ENCODE measurements at places on chromosomes 12 and 14. TPM values are rescaled to one million over a fixed set of nuclear protein-coding genes. Genes with fewer than 3 reads are reported as not detected.

Gene TTC9
- 8.6 TPM for total RNA-seq

Gene MSRB3
- 1.6 TPM for total RNA-seq

Gene PRH2
- not detected for total RNA-seq

- H3K36me3 ChIP-seq: peaks cover 11% of the 10 kb centered on the region
- no peak for DNase-seq
- H3K4me3 ChIP-seq: no peak overlapping the region
- peaks cover 3% of the 10 kb centered on the region for H3K4me1 ChIP-seq
Observed at GRCh38 chr14:75132382-75133086, 5.7 kb upstream of the NEK9 start.

DNA sequence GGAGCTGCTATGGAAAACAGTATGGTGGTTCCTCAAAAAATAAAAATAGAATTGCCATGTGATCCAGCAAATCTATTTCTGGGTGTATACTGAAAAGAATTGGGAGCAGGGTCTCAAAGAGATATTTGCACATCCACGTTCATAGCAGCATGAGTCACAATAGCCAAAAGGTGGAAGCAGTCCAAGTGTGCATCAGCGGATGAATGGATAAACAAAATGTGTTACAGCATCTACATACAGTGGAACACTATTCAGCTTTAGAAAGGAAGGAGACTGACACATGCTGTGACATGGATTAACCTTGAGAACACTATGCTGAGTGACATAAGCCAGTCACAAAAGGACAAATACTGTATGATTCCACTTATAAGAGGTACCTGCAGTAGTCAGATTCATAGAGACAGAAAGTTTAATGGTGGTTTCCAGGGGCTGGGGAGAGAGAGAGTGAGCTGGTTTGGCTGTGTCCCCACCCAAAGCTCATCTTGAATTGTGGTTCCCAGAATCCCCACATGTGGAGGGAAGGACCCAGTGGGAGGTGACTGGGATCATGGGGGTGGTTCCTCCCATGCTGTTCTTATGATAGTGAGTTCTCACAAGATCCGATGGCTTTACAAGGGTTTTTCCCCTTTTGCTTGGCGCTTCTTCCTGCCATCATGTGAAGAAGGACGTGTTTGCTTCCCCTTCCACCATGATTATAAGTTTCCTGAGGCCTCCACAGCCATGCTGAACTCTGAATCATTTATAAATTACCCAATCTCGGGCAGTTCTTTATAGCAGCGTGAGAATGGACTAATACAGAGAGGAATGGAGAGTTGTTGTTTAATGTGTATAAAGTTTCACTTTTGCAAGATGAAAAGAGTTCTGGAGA is 17.6 kb upstream of the TBC1D30 start:
- H3K27ac ChIP-seq: no peak overlapping the region
- H3K4me1 ChIP-seq: no peaks in the 10 kb centered on the region
- no peaks in the 10 kb centered on the region for H3K27me3 ChIP-seq
- no peaks in the 10 kb centered on the region for H3K36me3 ChIP-seq
- no peak for DNase-seq
- no peak overlapping the region for H3K4me3 ChIP-seq

DNA sequence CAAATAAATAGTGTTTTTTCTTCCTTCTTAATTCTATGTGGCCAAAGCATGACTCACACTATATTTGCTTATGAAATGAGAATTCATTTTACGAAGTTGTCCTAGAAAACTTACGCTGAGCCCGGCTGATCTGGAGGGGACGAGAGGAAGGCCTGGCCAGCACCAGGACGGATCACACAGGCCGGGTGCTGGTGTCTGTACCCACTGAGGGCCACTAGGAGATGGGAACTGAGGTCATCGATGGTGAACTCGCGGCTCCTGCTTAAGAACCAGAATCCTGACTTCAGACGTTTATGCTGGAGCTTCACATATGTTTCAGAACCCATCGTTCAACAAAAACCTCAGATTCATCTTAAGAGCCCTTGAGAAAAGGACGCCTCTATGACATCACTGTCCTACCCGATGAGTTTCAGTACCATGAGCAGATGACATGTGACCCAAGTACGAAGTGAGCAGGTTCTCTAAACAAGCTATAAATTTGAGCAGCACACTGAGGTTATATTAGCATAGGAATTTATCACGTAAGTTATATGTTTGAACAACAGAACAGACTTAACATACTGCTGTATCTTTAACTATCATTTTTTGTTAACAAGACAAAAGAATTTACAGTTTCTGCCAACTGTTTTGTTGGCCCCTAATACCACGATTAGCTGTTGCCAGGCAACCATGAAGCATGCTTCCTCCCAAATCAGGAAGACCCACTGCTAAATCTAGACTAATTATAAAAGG is 111.9 kb downstream of the FOXN3 start:
- H3K27me3 ChIP-seq: peaks cover 10% of the 10 kb centered on the region
- peak overlapping the region; percentile 89 for H3K27ac ChIP-seq
- H3K36me3 ChIP-seq: peaks cover 5% of the 10 kb centered on the region
- no peak for DNase-seq
- peaks cover 56% of the 10 kb centered on the region for H3K4me1 ChIP-seq
- H3K4me3 ChIP-seq: peak overlapping the region; percentile 26

GRCh38 chr14:101228949-101229541 is 325.5 kb upstream of the RTL1 start:
- no peaks in the 10 kb centered on the region for H3K4me1 ChIP-seq
- no peak for DNase-seq
- no peak overlapping the region for H3K27ac ChIP-seq
- H3K36me3 ChIP-seq: no peaks in the 10 kb centered on the region
- peaks cover 3% of the 10 kb centered on the region for H3K27me3 ChIP-seq

GRCh38 chr12:62763312-62763711 is 171.6 kb downstream of the PPM1H start:
- peaks cover 4% of the 10 kb centered on the region for H3K4me1 ChIP-seq
- no peak for DNase-seq
- H3K27me3 ChIP-seq: no peaks in the 10 kb centered on the region
- no peak overlapping the region for H3K4me3 ChIP-seq

GRCh38 chr12:66516133-66516532 is 162.7 kb downstream of the GRIP1 start:
- no peak overlapping the region for H3K27ac ChIP-seq
- H3K4me1 ChIP-seq: no peaks in the 10 kb centered on the region
- no peak for DNase-seq
- no peak overlapping the region for H3K4me3 ChIP-seq
- H3K36me3 ChIP-seq: peaks cover 3% of the 10 kb centered on the region

- no peak overlapping the region for H3K4me3 ChIP-seq
- DNase-seq: no peak
- H3K36me3 ChIP-seq: no peaks in the 10 kb centered on the region
- H3K27ac ChIP-seq: no peak overlapping the region
Observed at GRCh38 chr12:47414511-47414910, 291.3 kb downstream of the RPAP3 start.

DNA sequence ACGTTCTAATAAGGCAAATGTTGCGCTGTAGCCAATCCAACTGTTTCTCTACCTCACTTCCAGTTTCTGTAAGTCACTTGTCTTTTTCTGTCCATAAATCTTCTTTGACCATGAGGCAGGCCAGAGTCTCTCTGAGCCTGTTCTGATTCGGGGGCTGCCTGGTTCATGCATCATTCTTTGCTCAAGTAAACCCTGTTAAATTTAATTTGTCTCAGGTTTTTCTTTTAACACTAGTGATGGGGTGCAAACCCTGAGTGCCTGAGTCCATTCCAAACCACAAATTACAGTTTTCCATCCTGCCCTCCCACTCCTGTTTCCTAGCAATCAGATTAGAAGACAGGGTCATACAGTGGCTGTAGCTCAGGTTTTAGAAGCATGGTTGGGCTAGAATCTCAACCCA is 41.9 kb downstream of the VWF start:
- no peak overlapping the region for H3K27ac ChIP-seq
- no peak overlapping the region for H3K4me3 ChIP-seq
- peaks cover 4% of the 10 kb centered on the region for H3K27me3 ChIP-seq
- no peak for DNase-seq

DNA sequence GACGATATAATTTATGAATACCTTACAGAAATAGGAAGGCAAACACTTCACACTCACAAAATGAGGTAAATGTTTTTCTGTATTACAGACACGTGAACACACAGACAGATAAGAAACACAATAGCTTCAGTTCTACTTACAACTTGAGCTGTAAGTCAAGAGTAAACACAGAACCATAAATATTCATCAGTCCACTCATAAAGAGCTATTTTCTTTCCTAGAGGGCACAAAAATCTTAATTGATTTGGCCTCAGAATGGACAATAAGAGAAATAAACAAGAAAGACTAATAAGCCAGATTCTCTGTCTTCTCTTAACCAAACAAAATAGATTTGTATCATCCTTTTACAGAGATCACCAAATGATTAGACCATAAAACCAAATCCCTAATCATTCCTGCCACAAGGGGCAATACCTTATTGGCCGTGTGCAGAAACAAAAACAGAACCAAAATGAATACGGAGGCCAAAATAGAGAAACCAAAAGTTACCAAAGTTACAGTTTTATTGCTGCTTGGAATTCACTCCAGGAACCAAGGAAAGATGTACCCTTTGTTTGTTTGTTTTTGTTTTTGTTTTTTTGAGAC is 38.1 kb upstream of the GARIN2 start:
- no peak for DNase-seq
- no peaks in the 10 kb centered on the region for H3K4me1 ChIP-seq
- H3K4me3 ChIP-seq: no peak overlapping the region
- H3K36me3 ChIP-seq: peaks cover 2% of the 10 kb centered on the region

DNA sequence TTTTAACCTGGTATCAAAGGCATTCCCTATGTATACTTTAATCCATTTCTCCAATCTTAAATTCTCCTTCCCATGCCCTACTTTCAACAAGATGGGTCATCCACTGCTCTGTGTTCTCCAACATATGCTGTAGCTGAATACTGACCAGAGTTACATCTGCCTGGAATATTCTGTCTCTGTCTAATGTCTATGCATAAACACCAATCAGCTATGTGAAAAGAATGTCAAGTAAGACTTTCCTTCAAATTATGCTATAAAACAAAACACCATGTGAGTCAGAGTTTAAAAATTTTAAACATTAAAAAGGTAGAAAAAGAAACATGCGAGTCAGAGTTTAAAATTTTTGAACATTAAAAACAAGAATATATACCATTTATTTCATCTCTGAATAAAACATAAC is 19.3 kb downstream of the NT5DC3 start:
- no peak for DNase-seq
- H3K27me3 ChIP-seq: no peaks in the 10 kb centered on the region
- no peak overlapping the region for H3K27ac ChIP-seq

Data from glutamatergic neuron (in vitro differentiated cells).